ENCODE measurements at places on chromosomes 1 and 21. TPM values are rescaled to one million over a fixed set of nuclear protein-coding genes. Genes with fewer than 3 reads are reported as not detected.

- no peak for DNase-seq
Measured at GRCh38 chr1:109624201-109625010, 4.8 kb downstream of the AMPD2 start.

- peak; percentile 64 for DNase-seq
Measured at GRCh38 chr1:218351391-218352074, 6.4 kb downstream of the TGFB2 start.

KIF21B gene
- polyA plus RNA-seq = 9.8 TPM

FHL3 gene
- polyA plus RNA-seq = 32.3 TPM

GRCh38 chr1:33715195-33715811 is 148.6 kb upstream of the HMGB4 start:
- DNase-seq = no peak

- no peak for DNase-seq
Measured at GRCh38 chr1:205630651-205631009, 1.2 kb downstream of the ELK4 start.

Measured in CD14-positive monocyte (primary cell).